ENCODE measurements at places on chromosomes 2 and 18.

DNA sequence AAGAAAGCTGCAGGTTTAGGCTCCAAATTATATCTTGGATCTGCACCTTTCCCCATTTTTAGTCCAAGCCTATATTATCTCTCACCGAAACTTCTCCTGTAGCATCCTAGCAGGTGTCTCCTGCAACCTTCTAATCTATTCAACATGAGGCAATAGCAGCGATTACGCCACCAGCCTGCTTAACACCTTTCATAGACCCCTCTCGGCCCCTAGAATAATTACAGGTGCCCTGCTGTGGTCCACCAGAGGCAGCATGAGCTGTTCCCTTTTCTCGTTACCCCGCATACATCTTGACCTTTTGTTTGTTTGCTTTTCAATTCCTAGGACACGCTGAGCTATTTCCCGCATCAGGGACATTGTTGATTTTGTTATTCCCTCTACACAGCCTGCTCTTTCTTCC, 361.9 kb downstream of the CYRIA start:
- DNase-seq = no peak

DNA sequence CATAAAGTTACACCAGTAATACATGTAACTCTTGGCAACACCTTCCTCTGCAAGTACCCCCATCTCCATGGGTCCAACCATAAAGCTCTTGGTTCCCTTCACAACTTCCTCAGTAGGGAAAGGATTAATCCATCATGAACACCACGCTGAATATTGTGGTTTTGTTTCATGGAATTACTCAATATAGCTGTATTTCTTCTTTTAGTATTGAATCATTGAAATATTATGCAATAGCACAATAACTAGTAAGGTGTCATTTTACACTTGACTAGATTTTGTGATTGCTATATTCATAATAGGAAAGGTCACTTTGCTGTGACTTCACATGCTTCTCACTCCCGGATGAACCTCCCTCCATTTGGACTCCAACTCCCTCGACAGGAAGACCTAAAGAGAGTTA, 29.7 kb upstream of the PID1 start:
- DNase-seq = no peak

GRCh38 chr2:124625561-124625960, 600.5 kb downstream of the CNTNAP5 start:
- DNase-seq = no peak

- no peak for DNase-seq
Measured at GRCh38 chr2:1976112-1976511, 231.8 kb upstream of the PXDN start.

DNA sequence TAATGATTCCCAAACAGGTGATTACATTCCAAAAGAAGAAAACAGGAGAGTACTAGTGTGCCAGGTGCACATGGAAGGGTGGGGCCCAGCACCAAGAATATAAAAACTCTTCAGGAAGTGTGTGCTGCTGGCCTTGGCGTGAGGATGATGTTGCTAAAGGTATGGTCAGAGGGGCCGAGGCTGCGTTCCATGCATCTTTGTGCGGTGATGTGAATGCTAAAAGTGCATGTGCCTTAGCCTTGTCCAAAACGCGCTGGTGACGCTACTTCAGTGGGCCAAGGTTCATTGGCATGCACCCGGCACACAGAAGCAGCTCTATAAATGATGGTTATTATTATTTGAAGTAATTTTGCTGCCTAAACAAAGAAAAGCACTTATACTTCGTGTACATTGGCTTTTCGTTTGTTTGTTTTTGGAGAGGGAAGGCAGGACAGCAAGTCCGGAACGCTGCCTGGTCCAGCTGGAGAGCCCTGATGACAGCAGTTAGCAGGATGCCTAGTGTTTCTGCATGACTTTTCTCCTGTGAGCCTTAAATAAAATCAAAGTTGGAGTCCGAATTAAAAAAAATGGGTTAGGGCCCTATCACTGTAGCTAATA, 2.9 kb downstream of the ALKAL2 start:
- DNase-seq = no peak

DNA sequence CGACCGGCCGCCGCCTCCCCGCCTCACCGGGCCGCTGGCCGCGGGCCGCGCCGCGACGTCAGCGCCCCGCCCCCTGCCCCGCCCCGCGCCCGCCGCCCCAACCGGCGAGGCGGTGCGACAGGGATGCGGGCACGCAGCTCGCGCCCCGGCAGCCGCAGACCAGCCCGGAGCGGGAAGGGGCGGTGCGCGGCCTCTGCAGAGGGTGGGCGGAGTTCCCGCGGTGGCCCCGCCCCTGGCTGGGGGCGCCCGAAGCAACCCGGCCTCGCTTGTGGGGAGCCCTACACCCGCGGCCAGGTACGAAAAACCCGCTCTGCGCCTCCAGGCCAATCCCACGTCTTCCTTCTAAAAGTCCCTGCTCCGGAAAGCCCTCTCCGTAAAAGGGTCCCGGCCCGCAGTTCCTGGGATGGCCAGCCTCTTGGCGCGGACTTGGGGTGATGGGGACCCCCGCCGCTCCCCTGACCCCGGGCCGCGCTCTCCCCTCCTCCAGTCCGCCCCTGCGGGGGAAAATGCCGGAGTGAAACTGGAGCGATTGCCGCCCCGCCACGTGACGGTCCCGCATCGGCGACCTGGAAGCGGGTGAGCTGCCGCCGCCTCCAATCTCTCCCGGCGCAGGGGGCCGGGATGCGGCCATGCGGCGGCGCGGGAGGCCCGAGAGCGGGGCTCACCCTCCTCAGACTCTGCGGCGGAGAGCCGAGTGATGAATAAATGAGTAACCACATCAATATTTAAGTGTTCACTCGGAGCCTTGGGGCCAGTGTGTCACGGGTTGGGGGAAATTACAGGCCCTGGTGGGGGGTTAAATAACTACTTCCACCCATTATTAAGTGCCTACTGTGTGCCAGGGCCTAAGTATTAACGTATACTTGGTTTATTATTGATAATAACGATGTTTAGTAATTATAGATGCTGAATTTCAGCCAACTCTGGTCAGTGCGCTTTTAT, at the start of gene RAB11FIP5:
Gene RAB11FIP5, minus strand, starts transcription at position 36 of the 942 bp plus-strand sequence. CDS start 171 bp downstream, outside the sequence.
- peak; percentile 28 for DNase-seq

Data from Panc1 (cell line).